IMR-90 (cell line): ENCODE measurements at places on chromosomes 12 and 14.

- peaks cover 12% of the 10 kb centered on the region for H3K4me1 ChIP-seq
- H3K36me3 ChIP-seq, result no peaks in the 10 kb centered on the region
Measured at GRCh38 chr12:51378749-51379148, 12.5 kb downstream of the GALNT6 start.

DNA sequence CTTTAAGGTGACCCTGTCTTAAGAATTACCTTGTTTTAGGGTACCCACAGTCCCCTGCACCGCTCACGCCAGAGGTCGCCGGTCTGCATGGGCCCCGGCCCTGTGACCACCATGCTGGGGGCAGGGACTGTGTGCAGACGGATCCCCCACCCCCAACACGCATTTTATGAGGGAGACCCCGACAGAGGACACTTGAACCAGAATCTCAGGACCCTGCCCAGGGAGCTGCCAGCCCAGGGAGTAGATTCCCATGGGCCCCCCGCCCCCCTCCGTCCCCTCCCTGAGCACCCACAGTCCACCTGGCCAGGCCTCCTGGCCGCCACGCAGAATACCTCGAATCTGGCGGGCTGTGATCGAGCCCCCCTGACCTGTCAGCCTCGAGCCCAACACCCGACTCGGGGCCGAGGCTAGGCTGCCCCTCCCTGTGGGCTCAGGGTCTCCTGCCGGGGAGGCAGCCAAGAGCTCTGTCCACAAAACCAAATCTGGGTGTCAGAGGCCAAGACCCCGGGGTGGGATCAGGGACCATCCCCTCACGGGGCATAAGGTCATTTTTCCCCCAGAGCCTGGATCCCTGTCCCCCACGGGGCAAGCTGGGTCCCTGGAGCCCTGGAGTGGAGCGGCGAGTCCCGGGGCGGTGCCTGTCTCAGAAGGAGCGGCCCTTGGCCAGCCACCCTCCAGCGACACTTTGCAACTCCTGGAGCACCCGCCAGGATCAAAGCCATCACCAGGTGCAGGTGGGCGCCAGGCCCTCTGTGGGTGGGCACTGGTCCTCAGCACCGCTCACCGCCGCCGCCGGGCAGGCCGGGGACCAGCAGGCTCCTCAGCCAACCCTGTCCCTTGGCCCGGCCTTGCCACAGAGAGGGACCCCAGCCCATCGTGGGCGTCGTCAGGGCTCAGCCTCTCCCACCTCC, 155.8 kb upstream of the PKP2 start:
- no peaks in the 10 kb centered on the region for H3K36me3 ChIP-seq
- H3K4me3 ChIP-seq, result no peak overlapping the region
- H3K4me1 ChIP-seq, result no peaks in the 10 kb centered on the region

- no peaks in the 10 kb centered on the region for H3K27me3 ChIP-seq
- no peak overlapping the region for H3K4me3 ChIP-seq
- H3K36me3 ChIP-seq, result no peaks in the 10 kb centered on the region
- DNase-seq, result no peak
- H3K4me1 ChIP-seq, result peaks cover 22% of the 10 kb centered on the region
Measured at GRCh38 chr14:89428173-89428523, 11.1 kb upstream of the FOXN3 start.

DNA sequence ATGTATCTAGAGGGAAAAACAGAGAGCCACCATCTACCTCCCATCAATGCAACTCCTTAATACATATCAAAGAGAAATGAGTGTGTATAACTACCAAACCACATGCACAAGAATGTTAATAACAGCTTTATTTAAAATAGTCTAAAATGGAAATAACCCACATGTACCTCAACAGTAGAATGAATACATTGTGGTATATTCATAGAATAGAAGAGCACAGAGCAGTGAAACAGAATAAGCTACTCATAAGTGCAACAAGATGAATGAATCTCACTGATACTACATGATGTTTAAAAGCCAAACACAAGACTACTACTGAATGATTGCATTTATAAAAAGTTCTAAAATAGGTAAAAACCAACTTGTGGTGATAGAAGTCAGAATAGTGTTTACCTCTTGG, 232.5 kb downstream of the BTG1 start:
- H3K36me3 ChIP-seq, result no peaks in the 10 kb centered on the region
- H3K4me1 ChIP-seq, result peaks cover 2% of the 10 kb centered on the region; the same call in 1 of the 2 replicates
- H3K4me3 ChIP-seq, result no peak overlapping the region
- no peaks in the 10 kb centered on the region for H3K27me3 ChIP-seq
- H3K27ac ChIP-seq, result no peak overlapping the region

GRCh38 chr12:95395696-95396095, 78.3 kb upstream of the METAP2 start:
- peaks cover 3% of the 10 kb centered on the region; the same call in 1 of the 2 replicates for H3K27me3 ChIP-seq
- no peak overlapping the region for H3K4me3 ChIP-seq
- 0 out of 2 replicates have a peak, but pooled peaks cover 6% of the 10 kb centered on the region for H3K4me1 ChIP-seq
- DNase-seq, result no peak
- H3K27ac ChIP-seq, result no peak overlapping the region

DNA sequence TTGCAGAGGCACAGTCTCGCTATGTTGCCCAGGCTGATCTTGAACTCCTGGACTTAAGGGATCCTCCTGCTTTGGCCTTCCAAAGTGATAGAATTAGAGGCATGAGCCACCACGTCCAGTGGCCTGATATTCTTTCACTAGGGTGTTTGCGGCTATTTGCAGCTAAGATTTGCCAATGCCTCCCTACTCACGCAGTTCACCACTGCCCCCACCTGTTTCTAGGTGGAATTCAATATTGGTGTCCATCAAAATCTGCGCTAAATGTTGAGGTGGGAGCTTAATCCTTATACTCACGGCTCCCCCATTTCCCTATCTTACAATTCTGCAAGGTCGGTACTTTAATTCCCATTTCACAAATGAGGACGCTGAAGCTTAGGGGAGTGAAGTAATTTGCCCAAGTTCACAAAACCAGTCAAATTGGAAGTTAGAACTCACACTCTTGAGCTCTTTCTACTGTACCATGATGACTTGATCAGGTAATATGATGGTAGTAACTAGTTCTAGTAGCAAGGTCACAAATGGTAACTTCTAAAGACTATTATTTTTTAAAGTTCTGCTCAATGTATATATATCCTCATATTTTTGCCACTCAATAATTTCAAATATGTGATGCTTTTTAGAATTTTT, 22.1 kb upstream of the LRRC9 start:
- no peaks in the 10 kb centered on the region; the same call in 1 of the 2 replicates for H3K27me3 ChIP-seq
- H3K4me1 ChIP-seq, result no peaks in the 10 kb centered on the region
- no peak overlapping the region for H3K4me3 ChIP-seq

DNA sequence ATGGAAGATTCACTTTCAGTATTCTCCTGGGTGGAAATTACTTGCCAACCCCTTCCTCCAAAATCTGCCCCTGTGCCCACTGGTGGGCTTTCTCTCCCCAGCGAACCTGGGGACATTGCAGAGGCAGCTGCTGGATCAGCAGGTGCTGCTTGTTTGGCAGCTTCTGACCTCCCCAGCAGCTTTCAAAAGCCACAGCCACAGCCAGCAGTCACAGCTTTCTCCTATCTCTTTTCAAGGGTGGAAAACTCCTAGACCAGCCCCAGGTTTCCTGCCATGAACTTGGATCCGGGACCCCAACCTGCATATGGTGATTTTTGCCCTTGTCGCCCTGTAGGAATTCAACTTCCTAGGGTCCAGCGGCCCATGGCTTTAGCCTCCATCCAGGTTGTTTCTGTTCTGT, 330.8 kb downstream of the ADAMTS20 start:
- H3K27ac ChIP-seq, result no peak overlapping the region
- H3K4me3 ChIP-seq, result no peak overlapping the region
- no peak for DNase-seq
- no peaks in the 10 kb centered on the region for H3K4me1 ChIP-seq
- H3K36me3 ChIP-seq, result no peaks in the 10 kb centered on the region

DNA sequence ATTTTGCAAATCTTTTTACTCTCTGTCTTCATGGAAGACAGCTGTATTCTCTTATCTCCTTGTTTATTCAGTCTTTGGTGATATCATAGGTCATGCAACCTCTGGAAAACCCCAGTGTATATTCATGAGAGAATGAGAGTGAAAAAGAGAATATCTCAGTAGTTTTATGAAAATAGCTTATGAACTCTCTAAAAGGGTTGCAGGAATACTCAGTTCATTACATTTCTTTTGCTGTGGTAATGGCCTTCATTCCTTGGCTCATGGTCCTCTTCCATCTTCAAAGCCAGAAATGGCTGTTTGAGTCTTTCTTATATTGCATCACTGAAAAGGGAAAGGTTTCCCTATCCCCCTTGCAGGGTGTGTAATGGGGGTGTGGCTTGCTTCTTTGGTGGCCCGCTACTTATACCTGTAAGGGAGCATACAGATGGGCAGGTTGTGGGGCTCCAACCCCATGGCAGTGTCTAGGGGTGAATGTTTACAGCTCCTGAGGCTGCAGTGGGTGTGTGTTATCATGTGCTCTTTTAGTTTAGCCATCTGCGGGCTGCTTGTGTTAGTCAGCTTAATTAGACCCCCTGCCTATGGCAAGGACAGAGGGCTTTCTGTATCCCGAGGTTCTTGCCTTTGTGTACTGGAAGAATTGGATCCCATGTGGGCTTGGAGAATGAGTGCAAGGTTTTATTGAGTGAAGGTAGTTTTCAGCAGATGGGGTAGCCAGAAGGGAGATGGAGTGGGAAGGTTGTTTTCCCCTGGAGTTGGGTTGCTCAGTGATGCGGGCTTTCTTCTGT, 150.2 kb downstream of the CCDC91 start:
- peaks cover 2% of the 10 kb centered on the region; the same call in 1 of the 2 replicates for H3K4me1 ChIP-seq
- H3K27me3 ChIP-seq, result no peaks in the 10 kb centered on the region
- peak; percentile 84 for DNase-seq

- DNase-seq, result peak; percentile 92
- H3K36me3 ChIP-seq, result no peaks in the 10 kb centered on the region
- no peak overlapping the region for H3K27ac ChIP-seq
- H3K27me3 ChIP-seq, result no peaks in the 10 kb centered on the region
- no peaks in the 10 kb centered on the region; the same call in 1 of the 2 replicates for H3K4me1 ChIP-seq
Measured at GRCh38 chr12:23083267-23083666, 458.3 kb downstream of the ETNK1 start.
